Activated CD4-positive, alpha-beta T cell treated with anti-CD3 and anti-CD28 coated beads, Interleukin-10, Interleukin-2, amounts not matched to agents 100 ng/mL and 50 ng/mL, durations not matched to agents 16 hours and 8 hours (primary cell): ENCODE measurements at places on chromosomes 2 and 18.

- DNase-seq = no peak
Measured at GRCh38 chr2:177989029-177989885, 83.3 kb downstream of the PDE11A start.

DNA sequence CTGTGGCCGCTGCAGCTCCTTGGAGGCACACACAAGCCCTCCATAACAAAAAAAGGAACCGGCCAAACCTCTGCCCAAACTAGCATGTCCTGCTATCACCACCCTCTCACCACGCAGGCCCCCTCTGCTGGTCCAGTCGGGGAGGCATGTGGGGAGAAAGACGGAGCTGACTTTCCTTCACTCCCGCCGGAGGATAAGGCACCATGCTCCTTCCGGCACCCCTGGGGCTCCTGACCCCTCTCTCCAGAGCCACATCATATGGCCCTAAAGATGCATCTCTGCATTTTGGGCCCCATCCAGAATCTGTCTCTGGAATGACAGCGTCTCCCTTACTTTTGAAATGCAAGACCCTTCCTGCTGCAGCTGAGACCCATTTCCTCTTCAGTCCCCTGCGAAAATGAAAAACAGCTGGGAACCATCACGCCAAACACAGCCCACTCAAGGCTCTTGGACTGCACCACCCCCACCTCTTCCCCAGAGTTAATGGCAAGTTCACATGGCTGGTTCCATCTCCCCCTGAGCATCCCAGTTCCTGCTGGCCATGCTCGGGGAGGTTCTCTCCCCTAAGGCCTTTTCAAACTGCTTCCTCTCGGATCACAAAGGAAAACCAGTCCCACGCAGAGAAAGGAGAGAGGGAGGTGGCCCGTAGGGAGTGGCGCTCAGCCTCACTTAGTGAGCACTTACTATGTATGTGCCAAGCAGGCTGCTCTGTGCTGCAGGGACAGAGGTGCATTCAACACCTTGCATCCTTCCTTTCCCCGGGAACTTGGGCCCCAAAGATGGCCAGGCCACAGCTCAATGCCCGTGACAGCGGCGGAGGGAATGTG, 35.2 kb upstream of the MLPH start:
- no peak for DNase-seq

DNA sequence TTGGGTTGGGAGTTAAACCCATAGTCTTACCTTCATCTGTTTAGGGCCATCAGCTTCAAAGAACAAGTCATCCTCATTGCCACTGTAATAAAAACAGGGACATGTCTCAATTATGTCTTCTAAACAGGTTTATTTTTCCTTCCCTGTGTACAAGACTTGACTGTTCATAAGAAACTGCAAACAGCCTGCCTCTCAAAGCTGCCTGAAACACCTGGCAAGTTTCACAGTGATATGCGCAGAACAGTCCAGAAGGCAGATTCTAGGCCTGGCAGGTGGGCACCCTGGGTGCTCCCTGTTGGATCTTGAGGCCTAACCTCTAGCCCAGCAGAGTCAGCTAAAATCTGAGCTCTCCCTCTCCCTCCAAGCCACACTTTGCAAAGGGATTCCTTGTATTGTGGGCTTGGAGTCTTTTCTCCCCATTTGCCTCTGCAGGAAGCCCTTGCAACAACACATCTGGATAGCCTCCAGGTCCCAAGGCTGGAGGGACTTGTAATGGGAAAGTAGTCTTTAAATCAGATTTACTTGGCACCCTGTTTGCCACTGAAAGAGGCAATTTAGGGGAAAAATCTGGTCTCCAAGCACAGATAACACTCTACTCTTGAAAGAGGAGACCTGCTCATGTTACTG, 930 bp downstream of the IL1B start:
- no peak for DNase-seq

DNA sequence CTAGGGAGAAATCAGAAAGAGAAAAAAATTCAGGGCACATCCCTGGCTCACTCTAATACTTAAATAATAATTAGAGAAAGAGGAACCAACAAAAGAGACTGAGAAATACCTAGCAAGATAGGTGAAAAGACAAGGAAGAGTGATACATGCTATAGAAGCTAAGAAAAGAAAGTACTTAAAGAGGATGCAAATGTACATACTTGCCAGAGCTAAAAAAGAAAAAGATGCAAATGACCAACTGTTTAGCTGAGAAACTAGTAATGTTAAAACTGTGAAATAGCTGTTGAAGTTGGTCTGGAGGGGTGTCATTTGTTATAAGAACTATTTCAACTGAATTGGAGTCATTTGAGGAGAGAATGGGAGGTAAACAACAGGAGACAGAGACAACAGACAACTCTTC, 412.2 kb downstream of the SPAG16 start:
- no peak for DNase-seq

- DNase-seq = peak; percentile 29
Measured at GRCh38 chr2:216388046-216388884, 16.0 kb upstream of the MARCHF4 start.

- DNase-seq = no peak
Measured at GRCh38 chr2:15913146-15913545, 27.2 kb upstream of the MYCN start.

DNA sequence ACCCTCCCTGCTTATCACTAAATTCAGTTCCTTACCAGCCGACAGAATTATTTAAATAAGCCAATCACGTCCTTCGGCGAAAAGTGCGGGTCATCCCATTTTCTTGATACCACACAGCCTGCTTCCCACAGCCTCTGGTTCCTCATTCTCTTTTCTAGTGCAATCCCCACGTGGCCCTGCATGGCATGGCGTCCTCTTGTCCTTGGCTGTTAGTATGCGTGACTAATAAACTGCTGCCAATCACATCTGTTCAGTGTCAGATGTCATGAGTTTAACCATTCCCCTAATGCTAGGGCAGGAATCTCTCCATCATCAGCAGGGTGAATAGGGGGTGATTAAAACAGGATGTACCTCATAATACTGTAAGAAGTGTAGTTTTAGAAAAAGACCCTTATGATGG, 62.8 kb upstream of the TSPYL6 start:
- no peak for DNase-seq

GRCh38 chr2:108266218-108266617, 22.5 kb upstream of the SULT1C2 start:
- no peak for DNase-seq

DNA sequence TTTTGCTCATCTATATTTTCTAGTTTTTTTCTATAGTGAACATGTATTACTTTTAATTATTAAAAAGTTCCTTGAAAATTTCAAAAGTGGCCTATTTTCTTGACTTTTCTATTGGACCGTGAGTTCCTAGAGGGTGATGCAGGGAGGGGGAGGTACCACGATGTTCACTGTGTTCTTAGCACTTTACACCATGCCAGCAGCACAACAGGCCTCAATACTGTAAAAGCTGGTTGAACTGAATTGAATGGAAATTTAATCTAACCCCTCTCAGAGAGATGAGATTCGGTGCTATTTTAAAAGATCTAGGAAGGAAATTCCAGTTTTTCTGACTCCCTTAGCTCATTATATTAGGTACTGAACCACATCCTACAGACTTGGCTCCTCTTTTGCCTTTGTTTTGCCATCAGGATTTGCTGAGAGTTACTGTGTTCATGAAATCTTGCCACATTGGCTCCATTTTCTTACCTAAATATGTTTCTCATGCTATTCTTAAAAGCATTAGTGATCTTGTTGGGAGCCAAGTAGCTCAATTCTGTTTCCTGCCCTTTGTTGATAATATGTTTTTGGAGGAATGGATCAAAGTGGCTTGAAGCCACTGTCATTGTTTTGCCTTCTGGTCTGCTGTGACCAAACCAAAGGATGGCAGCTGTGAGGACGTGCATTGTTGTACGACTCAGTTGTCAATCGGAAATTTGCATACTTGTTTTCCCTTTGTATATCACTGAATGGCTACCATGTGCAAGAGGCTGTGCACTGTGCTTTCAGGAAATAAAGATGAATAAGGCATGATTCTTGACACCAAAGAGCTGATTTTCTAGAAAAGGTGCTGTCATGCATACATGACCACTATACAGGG, 25.3 kb downstream of the MYO1B start:
- no peak for DNase-seq

- no peak for DNase-seq
Measured at GRCh38 chr2:214504599-214505376, 93.9 kb downstream of the VWC2L start.

GRCh38 chr2:131104487-131105155, 515 bp upstream of the PLEKHB2 start:
- DNase-seq = peak; percentile 71

DNA sequence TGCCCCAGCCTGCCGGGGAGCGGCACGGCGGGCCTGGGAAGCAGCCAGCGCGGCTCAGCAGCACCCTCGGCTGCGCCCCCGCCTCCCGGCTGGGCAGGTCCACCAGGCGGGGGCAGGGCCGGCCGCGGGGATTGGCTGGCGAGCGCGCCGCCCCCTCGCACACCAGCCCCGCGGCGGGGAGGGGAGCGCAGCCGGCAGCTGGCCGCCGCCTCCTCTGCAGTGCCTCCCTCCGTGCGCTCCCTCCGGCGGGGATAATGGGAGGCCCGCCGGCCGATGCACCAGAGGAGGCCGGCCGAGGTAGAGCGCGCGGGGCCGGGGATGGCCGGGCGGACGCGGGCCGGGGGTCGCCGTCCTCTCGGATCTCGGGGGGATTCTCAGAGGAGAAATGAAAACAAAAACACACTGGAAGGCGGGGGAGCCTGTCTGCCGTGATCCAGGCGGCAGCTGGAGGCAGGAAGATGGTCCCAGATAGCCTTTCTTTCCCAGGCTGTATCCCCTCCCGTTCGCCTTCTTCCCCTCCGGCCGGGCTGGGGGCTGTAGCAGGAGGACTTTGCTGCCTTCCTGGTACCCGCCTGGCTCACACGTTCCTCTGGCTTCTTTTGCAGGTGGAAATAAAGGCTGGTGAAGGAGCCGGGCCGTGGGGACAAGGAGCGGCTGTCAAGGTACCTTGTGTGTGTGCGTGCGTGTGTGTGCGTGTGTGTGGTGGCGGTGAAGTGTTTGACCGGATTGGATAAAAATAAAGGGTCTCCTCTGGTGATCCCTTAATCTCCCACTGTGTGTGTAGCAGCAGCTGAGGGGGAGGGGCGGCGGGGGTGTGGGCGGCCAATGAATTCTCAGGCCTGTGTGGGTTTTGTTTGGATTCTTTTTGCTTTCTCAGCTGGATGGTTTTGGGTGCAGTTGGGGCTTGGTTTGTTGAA, 18.1 kb downstream of the TET3 start:
- DNase-seq = peak; percentile 84

DNA sequence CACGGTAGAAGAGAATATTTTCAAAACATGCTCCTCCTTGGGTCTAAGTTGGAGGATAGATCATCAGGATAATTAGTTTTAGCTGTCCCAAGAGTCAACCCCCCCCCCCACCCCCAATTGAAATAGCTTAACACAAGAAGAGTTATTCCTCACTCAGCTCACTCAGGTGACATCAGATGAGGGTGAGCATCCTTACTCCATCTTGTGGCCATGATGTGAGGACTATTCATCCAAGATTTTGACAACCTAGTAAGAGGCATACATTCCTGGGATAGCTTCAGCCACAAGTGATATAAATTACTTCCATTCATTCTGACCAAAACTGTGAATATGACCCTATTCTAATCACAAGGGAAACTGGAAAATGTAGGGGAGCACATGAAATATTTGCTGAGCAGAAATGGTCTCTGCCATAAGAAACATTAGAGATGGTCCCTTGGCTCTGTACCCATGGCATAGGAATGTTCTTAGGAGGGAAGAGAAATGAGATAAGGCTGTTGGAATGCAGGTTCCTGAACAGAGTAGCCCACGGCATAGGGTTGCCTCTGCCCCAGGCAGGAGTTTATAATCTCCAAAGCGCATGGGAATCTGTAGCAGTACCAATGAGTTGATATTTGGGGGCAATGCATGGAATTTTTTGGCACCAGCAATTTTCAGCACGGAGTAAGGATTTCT, 257.2 kb downstream of the CYRIA start:
- DNase-seq = no peak

DNA sequence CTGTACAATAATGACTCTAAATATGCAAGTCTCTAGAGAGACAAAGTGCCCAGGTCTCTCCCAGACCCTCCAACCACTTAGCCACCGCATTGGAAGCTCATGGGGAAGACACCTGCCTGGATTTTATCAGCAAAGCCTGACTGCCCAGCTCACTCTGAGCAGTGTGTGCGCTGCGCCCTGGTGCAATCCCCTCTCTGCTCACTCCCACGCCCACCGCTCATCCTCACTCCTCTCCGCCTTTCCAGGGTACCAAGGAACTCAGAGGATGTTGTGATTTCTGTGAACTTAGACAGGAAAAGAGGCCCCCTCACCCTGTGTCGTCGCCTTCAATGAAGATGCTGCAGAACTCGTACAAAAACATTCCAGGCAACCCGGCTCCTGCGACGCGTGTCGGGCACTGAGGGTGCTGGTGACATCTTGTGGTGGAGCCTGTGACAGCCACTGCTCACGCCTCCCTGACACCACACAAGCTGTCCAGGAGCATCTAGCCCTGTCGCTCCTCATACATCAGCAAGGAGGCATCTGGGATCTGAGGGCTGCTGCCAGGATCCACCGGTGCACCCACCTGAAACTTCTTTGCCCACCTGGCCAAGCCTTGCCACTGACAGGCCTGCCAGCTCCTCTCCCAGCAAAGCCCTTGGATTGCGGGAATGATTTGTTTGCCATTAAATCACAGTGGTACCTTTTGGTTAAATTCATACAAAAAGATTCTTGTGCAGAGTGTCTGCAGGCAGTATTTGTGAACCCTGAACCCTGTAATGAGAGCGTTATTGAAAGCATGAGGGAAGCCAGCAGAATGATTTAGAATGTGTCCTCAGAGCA, 220.4 kb downstream of the ZNF516 start:
- DNase-seq = peak; percentile 9

DNA sequence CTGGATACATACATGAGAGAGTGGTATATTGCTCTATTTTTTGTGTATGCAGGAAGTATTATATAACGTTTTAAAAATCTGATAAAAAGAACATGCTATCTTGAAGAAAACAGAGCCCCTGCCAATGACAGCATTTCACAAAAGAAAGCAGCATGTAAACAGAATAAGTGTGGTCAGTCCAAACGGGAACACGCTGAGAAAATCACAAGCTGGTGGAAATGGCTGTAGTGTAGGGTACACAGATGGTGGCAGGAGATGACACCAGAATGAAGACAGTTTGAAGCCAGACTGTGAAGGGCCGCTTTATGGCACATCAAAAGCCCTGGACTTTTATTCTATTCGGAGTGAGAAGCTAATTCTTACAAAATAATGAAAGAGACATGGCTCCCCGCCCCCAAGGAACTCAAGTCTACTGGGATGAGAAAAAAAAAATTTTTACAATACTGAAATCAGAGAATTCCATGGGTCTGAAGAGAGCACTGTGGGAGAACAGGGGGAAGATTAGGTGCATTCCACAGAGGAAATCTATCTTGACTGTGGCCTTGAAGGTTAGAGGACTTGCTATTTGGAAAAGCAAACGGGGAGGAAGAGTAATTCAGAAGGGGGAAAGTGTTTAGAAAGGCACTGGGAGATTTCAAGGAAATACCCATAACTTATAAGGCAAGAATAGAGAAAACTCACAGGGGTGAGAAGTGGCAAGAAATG, 217.7 kb upstream of the SMAD7 start:
- no peak for DNase-seq
